ENCODE measurements at places on chromosomes 13 and 19.

- DNase-seq = no peak
Observed at GRCh38 chr13:98435376-98435775, 141.5 kb downstream of the STK24 start.

DNA sequence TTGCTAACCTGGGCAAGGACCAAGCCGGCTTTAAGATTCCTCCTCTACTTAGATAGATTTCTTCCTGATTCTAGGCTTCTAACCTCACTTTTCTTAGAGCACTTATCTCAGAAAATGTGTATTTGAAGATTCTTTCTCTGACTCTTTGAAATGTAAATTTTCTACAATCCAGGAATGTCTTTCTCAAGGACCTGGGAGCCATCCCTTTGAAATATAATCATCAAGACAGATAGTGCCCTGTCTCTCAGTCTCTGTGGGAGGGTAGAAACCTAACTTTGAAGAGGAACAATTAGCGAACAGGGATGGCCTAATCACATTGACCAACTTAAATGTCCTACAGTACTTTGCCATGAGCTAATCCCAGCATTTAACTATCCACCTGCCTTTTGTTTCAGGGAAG is 1646.0 kb downstream of the PCDH9 start:
- DNase-seq = no peak

DNA sequence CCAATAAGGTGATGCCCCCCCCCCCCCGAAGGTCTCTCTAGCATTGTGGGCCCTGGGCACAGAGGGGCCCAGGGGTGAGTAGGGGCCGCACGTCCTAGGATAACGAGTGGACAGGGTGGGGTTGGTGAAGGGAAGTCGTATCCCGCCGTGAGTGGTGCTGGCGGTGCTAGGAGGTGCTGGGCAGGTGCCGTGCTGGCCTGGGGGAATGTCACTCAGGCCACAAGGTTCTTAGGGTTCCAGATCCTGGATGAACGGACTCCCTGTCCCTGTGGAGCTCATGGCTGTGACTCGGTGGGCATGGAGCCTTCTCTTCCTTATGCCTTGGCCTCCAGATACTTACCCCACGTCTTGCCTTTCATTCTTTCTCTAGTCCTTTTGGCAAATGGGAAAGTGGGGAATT is 157.4 kb upstream of the SOX1 start:
- no peak for DNase-seq

DNA sequence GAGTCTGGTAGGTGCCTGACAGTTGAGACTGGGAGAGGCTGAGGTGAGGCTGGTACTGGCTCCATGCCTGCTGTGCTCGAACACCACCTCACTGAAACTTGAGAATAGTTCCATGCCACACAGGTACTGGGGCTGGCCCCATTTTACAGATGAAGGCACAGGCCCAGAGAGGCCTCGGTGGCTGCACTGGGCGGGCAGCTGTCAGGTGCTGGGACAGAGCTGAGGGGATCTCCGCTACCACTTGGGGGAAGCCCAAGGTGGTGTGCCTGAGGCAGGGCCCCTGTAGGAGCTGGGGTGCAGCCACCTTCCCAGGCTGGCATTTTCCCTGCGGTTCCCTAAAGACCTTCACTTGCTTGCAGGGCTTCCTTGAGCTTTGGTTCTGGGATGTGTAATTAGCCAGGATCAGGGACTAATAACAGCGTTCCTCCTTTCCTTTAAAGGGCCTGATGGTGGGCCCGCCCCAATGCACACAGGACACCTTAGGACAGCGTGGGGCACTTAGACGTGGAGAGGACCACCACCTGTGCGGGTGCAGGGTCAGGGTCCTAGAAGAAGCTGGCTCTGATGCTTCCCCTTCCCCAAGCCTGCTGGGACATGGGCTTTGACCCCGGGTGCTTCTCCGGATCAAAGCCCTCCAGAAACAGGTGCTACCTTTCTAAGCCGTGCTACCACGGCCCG is 23.6 kb downstream of the CAPN12 start:
- DNase-seq = no peak

DNA sequence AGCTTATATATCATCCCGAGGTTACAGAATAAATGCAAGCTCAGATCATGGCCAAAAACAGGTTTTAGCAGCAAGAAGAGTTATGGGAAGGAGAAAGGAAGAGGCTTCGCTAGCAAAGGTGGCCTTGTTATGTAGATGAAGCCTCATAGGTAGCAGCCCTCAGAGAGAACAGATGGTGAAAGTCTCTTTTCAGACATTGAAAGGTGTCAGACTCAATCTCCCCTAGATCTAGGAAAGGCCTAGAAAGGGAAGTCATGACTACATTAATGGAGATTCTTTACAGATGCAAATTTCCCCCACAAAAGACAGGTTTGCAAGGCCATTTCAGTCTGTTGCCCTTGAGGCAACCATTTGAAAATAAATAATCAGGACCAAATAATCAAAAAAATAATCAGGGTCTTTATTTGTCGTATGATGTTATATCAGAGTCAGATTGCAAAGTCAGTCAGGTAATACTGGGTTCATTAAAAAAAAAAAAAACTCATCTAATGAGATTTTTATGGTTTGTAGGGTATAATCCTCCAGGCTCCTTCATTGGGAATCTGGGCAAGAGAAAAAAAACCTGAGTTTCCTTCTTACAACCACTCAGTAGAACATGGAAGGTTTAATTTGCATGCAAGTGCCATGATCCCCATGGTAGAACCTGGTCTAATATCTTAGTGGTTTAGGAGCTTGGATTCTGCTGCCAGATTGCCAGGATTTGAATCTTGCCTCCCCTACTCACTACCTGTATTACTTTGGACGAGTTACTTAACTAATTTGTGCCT is 50.8 kb upstream of the HTR2A start:
- DNase-seq = no peak

GRCh38 chr19:50959731-50960500 is 7.1 kb upstream of the KLK5 start:
- no peak for DNase-seq

GRCh38 chr13:44899967-44900366 is 89.3 kb downstream of the NUFIP1 start:
- DNase-seq = no peak

DNA sequence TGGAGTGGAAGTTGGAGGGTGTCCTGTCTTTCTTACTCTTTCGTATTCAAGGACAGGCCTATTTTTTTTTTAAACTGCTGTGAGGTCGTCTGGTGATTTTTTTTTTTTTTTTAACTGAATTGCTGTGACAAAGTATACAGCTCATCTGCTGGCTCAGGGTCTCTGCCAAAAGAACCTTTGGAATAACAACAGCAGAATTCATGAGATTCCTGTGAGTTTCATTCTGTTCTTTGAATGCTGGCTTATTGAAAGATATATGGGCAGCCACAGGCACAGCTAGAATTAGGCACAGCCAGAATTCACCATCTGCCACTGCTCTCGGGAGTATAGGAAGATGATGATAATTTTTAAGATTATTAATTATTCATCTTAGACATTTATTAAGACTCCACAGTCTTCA is 21.4 kb upstream of the FRY start:
- DNase-seq = no peak

DNA sequence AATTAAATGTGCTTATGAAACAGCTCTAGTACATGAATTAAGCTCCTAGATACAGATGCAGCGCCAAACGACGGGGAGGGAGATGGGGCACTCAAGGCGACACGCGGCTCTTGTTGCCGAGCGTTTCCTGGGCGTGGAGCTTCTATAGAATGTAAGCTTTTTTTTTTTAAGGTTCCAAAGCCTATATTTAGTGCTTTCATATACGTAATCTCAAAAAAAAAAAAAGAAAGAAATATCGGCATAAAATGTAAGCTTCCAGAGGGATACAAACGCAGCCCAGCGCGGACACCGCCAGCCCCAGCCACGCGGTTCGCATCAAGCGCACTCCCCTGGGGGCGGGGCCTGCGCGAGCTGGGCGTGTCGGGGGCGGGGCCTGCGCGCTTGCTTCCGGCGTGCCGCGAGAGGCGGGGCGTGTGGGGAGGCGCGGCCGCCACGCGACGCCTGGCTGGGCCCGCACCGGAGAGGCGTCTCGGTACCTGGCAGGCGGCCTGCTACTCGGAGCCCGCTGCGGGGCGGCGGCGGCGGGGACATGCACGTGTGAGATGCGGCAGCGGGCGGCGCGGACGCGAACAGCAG is at the start of gene URI1:
Gene URI1 (plus strand): TSS at position 412 of the 576 bp plus-strand sequence. CDS start 309 bp downstream, outside the sequence.
- DNase-seq = peak; percentile 39

DNA sequence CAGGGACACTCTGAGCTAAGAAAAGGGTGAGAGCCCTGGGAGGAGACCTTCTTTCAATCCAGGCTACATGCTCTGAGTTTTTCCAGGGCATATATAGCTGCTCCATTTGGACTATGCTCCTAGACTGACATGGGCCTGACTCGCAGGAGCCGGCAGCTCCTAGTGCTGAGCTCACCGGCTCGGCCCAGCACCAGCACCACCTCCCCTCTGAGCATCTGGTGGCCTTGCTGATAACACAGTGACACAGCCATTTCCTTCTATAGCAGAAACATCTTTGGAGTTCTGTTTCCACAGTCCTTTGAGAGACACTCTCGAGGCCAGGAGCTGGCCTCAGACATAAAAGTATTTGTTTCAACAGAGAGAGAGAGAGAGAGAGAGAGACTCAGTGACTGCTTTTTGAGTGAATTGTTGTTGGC is 184.9 kb downstream of the TM9SF2 start:
- DNase-seq = no peak

GRCh38 chr19:40703029-40703755 is 12.7 kb upstream of the NUMBL start:
- DNase-seq = no peak

GRCh38 chr13:51221674-51222036 is 543 bp upstream of the FAM124A start:
- no peak for DNase-seq

DNA sequence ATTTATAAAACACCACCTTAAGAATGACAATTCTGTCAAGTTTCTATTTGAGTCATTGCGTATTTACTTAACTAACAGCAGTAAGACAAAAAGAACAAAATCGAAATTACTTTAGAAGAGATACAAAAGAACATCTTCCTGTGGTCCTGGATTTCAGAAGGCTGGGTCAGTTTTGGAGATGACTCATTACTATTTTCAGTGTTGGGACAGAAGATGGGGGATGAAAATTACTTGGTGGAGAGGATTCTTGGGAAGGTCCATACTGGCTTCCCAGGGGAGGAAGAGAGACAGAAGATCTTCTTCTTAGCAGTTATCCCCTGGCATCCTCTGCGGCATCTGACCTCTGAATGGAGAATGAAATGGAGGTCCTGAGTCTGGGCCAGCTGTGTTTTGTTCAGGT is 33.5 kb upstream of the CSNK1A1L start:
- DNase-seq = no peak

DNA sequence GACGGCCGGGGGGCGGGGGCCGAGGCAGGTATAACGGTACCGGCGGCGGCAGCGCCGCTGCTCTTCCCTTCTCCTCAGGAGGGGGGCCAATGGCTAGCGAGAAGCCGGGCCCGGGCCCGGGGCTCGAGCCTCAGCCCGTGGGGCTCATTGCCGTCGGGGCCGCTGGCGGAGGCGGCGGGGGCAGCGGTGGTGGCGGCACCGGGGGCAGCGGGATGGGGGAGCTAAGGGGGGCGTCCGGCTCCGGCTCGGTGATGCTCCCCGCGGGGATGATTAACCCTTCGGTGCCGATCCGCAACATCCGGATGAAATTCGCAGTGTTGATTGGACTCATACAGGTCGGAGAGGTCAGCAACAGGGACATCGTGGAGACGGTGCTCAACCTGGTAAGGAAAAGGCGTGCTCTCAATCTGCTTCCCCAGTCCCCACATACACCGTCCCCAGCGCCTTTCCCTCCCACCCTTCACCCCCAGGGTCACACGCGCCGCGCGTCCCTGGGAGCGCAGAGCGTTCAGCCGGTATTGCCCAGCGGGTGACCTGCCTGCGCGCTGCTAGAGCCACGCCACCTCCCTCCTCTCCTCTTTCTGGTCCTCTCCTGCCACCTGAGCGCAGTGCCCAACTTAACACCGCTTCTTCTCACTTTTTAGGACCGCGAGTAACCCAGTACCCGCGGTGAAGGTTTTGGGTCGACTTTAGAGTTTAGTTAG is 814 bp downstream of the NBEA start:
- DNase-seq = no peak

GRCh38 chr13:27267596-27267995 is 3.0 kb upstream of the RASL11A start:
- no peak for DNase-seq

GRCh38 chr13:49844181-49844580 is 51.7 kb upstream of the KPNA3 start:
- no peak for DNase-seq

DNA sequence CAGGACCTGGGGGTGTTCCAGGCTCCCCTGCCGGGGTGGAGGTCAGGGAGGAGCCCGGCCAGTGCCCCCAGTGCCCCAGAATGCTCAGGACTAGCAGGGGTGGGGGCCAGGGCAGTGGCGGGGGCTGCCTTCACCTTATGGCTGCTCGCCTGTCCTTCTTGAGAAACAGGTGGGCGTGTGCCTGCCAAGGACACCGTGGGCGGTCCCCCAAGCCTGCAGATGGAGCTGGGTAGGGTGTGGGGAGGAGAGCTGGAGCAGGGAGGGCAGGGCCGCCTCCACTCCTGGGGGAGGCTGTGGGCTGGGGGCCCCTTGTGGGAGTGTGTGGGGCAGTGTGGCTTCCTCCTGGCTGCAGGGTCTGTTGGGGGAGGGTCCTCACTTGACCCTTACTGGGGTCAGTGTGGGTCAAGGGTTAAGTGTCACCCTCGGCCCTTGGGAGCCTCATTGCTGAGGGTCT is 160.1 kb downstream of the KDM4B start:
- DNase-seq = no peak

DNA sequence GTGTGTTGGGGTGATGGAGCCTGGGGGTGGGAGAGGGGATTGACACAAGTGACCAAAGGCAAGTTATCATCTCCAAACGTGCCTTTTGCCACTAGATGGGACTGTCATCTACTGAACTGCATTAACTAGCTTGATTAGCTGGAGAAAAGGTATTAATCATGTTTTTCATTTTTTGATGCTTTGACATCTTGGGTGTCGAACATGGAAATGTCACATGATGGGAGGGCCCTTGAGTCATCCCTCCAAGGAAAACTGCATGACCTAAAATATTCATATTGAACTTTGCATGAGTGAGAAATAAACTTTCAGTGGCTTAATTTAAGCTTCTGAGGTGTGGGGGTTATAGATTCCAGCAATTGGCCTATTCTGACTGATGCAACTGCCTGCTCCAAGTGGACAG is 73.3 kb downstream of the ALOX5AP start:
- no peak for DNase-seq

- no peak for DNase-seq
Observed at GRCh38 chr13:105278943-105279381, 1256.5 kb downstream of the EFNB2 start.

GRCh38 chr13:61180234-61180633 is 235.4 kb downstream of the PCDH20 start:
- DNase-seq = no peak

GRCh38 chr13:101700598-101700997 is 248.1 kb downstream of the ITGBL1 start:
- DNase-seq = no peak

DNA sequence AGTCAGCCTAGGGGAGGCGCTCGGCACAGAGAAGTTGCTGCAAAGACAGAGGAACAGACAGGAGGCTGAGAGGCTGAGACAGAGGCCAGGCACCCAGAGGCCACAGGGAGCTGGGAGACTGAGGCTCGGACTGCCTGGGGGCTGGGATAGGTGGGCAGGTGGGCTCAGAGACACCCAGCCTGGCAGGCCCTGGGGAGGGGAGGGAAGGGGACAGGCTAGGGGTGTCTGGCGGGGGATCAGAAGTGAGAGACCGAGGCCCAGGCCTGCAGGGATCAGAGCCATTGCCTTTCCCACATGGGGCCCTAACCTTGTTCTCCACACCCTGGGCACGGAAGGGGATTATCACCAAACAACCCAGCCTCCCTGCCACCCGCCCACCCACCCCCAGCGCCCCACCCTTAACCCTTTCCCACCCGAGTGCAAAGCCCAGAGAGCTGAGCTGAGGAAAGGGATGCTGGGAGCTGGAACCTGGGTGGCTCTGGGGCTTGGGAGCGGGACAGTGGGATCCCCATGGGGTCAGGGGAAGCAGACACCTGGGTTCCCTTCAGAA is 1.3 kb downstream of the NTN5 start:
- DNase-seq = no peak
